ENCODE measurements at places on chromosomes 5 and 9. TPM values are rescaled to one million over a fixed set of nuclear protein-coding genes. Genes with fewer than 3 reads are reported as not detected.

- no peak for DNase-seq
- no peaks in the 10 kb centered on the region for H3K27me3 ChIP-seq
- H3K4me1 ChIP-seq = no peaks in the 10 kb centered on the region
- H3K4me3 ChIP-seq = no peak overlapping the region
- H3K27ac ChIP-seq = no peak overlapping the region
Measured at GRCh38 chr5:176899946-176900779, 1.0 kb upstream of the HK3 start.

- H3K4me1 ChIP-seq = no peaks in the 10 kb centered on the region
- H3K27me3 ChIP-seq = peaks cover 46% of the 10 kb centered on the region
- H3K36me3 ChIP-seq = no peaks in the 10 kb centered on the region
- DNase-seq = no peak
- H3K27ac ChIP-seq = no peak overlapping the region
- no peak overlapping the region for H3K4me3 ChIP-seq
Measured at GRCh38 chr9:95801797-95802196, 73.7 kb upstream of the ERCC6L2 start.

DNA sequence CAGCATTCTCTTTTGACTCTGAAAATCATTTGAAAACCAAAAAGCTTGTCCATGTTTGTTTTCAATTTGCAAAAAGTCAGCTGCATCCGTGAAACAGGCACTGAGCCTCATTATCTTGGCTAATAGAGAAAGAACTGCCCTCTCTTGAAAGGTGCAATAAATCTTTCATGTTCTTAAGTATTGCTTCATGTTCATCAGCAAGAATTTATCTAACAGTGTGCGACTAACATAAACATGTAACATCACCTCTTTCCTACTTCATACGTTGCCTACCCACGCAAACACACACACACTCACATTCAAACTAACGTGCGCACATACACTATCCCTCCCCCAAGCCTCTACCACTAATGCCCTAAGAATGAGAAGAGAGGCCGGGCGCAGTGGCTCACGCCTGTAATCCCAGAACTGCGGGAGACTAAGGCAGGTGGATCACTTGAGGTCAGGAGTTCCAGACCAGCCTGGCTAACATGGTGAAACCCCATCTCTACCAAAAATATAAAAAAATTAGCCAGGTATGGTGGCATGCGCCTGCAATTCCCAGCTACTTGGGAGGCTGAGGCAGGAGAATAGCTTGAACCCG, 629.7 kb upstream of the ZNF608 start:
- no peak overlapping the region for H3K4me3 ChIP-seq
- H3K27ac ChIP-seq = no peak overlapping the region
- DNase-seq = no peak
- H3K27me3 ChIP-seq = no peaks in the 10 kb centered on the region
- no peaks in the 10 kb centered on the region for H3K36me3 ChIP-seq
- H3K4me1 ChIP-seq = peaks cover 7% of the 10 kb centered on the region

GRCh38 chr9:82776508-82776907, 286.4 kb downstream of the RASEF start:
- no peak overlapping the region for H3K4me3 ChIP-seq
- no peaks in the 10 kb centered on the region for H3K4me1 ChIP-seq
- no peak overlapping the region for H3K27ac ChIP-seq
- DNase-seq = no peak
- H3K27me3 ChIP-seq = no peaks in the 10 kb centered on the region
- no peaks in the 10 kb centered on the region for H3K36me3 ChIP-seq

- DNase-seq = peak; percentile 71
- no peak overlapping the region for H3K27ac ChIP-seq
- no peaks in the 10 kb centered on the region for H3K36me3 ChIP-seq
- no peaks in the 10 kb centered on the region for H3K27me3 ChIP-seq
Measured at GRCh38 chr5:32928761-32929160, 217.6 kb downstream of the NPR3 start.

DNA sequence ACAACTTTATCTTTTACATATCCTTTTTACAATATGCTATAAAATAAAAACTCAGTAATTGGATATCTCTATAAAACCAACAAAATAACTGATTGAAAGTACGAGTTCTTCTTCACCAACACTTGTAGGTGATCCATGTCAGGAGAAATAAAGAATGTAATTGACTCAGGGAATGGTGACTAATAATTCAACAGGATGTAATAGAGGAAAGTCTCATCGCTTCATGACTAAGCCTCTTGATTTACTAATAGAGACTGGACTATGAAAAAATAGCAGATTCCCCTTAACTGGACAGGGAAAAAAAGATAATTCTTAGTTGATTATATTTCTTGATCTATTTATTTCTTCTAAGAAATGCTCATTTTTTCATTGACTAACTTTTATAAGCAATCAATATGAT, 507.7 kb upstream of the PTGER4 start:
- H3K4me3 ChIP-seq = no peak overlapping the region
- no peak overlapping the region for H3K27ac ChIP-seq
- peak; percentile 76 for DNase-seq
- no peaks in the 10 kb centered on the region for H3K36me3 ChIP-seq

DNA sequence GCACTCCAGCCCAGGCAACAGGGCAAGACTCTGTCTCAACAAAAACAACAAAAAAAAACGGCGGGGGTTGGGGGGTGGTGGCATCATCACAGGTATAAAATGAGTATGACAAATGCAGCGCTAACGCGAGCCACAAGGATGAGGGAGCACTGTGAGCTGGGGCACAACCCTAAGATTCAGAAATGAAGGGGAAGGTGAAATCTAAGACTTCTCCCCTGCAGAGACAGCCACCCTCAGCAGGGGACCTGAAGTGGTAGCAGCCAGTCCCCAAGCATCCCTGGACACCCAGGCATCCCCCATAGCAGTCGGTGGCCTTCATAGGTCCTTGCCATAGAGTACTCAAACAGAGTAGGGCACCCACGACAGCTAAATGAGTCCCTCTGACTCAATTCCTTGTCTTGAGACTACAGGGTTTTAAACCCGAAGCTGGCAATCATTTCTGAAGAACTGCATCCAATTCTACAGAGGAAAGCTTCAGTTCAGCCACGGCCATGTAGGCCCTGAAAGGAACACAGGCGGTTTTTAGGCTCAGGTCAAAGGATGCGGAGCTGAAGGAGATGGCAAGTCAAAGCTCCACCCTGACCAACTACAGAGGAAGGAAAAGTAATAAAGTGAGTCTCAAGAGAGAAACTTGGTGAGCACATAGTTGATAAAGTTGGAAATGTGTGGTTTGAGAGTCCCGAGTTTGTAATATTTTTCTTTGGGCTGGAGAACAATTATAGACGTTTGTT, 50.3 kb downstream of the MYO10 start:
- peaks cover 70% of the 10 kb centered on the region for H3K4me1 ChIP-seq
- no peaks in the 10 kb centered on the region for H3K27me3 ChIP-seq
- H3K36me3 ChIP-seq = no peaks in the 10 kb centered on the region
- no peak for DNase-seq

- no peak overlapping the region for H3K4me3 ChIP-seq
- H3K4me1 ChIP-seq = no peaks in the 10 kb centered on the region
- DNase-seq = no peak
Measured at GRCh38 chr5:52774005-52774410, 13.7 kb upstream of the ITGA1 start.

DNA sequence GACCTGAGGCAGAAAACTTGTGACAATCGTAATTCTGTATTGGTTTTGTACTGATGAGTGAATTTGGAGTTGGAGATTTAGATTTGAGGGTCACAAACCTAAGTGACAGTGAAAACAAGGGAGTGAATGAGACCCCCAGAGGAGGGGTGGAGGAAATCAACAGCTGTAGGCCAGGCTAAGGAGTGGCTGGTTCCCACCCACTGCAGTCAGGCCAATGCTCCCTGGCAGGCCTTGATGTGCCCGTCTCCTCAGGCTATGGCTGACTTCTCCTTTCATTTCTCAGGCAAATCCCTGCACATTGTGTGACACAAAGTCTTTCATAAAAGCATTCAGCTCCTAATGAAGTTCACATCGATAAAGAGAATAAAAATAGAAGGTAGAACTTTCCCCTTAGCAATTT, 557.6 kb downstream of the CETN3 start:
- no peak overlapping the region for H3K4me3 ChIP-seq
- no peak for DNase-seq
- no peaks in the 10 kb centered on the region for H3K4me1 ChIP-seq

- no peaks in the 10 kb centered on the region for H3K36me3 ChIP-seq
- no peaks in the 10 kb centered on the region for H3K4me1 ChIP-seq
- DNase-seq = no peak
- no peak overlapping the region for H3K4me3 ChIP-seq
- no peaks in the 10 kb centered on the region for H3K27me3 ChIP-seq
Measured at GRCh38 chr5:146888351-146888978, 9.9 kb upstream of the PPP2R2B start.

GRCh38 chr9:98903961-98904411, 39.7 kb upstream of the COL15A1 start:
- H3K27ac ChIP-seq = no peak overlapping the region
- peaks cover 33% of the 10 kb centered on the region for H3K4me1 ChIP-seq
- H3K36me3 ChIP-seq = no peaks in the 10 kb centered on the region
- H3K27me3 ChIP-seq = no peaks in the 10 kb centered on the region
- no peak for DNase-seq

DNA sequence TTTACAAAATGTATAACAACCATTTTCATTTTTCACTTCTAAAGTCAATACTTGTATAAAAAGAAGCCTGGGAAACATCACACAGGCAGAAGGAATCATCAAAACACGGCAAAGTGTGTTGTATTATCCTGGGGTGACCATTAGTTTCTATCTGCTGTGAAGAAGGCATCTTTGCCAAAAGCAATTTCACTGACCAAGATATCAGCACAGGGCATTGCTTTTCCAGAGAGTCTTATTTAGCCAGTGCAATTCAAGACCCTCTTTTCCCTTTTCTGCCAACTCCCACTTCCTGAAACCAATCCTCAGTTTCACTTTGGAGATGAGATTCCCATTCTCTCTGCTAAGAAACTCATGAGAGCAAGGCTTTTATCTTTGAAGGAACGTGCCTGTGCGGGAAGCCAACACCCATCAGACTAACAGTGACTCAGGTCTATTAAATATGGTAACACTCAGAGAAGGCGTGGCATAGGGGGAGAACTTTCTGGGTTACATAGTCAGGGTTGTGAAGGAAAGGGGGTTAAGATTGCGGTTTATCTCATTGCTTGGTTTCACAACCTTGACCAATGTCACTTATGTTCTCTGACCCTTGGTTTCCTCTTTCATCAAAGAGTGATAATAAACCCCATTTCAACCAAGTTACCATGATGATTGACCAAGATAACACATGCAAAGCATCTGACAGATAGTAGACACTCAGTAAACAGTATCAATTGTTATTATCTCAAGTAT, 666.9 kb upstream of the KLF4 start:
- peaks cover 5% of the 10 kb centered on the region for H3K4me1 ChIP-seq
- DNase-seq = peak; percentile 23
- no peaks in the 10 kb centered on the region for H3K27me3 ChIP-seq
- H3K27ac ChIP-seq = no peak overlapping the region

DNA sequence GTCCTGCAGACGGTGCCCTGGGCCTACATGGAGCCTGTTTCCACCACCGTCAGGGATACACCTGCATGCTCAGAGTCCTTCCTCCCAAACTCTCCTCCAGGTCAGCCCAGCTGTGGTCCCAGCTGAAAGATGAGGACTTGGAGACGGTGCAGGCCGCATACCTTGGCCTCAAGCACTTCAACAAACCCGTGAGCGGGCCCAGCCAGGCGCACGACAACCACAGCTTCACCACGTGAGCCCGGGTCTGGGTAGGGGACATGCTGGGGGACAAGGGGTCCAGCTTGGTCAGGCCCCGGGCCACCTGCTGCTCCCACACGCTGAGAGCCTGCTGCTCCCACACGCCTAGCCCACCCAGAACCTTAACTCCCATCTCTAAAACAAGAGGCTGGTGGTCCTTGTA, 16.6 kb upstream of the CARD19 start:
- no peak overlapping the region for H3K27ac ChIP-seq
- no peaks in the 10 kb centered on the region for H3K36me3 ChIP-seq
- H3K4me1 ChIP-seq = no peaks in the 10 kb centered on the region
- H3K27me3 ChIP-seq = no peaks in the 10 kb centered on the region

DNA sequence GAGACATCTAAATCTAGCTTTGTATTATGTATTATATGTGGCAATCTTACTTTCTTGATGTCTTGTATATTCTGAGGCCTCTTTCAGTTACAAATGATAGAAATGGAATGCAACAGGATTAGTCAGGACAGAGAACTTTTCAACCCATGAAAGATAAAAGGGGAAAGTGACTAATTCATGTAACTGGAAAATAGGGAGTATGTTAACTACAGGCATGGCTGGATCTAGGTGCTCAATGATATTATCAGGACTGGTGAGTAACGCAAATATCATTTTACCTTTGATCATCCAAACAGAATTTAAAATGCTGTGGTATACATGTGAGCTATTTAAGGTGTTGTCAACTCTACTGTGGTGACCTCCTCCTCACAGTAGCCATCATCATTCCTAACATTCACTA, 215.7 kb upstream of the GLRA1 start:
- DNase-seq = no peak
- H3K27ac ChIP-seq = no peak overlapping the region
- no peak overlapping the region for H3K4me3 ChIP-seq

DNA sequence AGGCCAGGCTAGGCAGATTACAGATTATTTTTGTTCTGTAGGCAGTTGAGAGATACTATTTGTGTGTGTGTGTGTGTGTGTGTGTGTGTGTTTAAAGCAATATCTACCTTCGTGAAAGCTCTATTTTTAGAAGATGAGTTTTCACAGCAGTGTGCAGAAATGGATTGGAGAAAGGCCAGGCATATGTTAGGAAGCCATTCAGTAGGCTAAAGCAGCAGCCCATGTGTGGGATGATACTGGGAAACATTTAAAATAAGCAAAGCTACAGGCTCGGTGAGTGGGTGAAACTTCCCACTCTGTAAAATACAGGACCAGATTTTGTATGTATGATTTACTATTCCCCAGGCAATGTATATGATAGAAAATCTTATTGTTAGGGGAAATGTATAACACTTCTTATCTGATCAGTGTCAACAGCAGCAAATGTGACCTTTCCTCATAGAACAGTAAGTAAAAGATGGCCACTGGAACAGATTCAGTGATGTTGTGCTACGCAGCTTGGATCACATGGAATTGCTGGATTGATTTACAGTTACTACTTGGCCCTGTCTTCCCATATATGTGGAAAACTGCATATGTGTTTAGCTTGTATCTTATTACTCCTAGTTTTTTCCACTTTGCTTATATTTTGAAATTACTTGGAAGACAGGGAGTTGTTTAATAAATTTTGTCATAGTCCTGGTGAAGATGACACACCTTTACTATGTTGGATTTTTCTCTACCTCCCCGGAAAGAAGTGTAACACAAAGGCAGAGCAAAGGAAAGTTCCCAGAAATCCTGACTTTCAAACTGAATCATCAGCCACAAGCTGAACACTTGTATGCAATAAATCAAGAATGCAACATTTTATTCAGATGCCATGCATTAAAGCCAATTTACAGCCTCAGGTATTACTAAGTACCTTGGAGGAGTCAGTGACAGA, 1077.7 kb upstream of the SEMA6A start:
- no peaks in the 10 kb centered on the region for H3K36me3 ChIP-seq
- no peak overlapping the region for H3K27ac ChIP-seq
- no peaks in the 10 kb centered on the region for H3K4me1 ChIP-seq
- H3K4me3 ChIP-seq = no peak overlapping the region
- DNase-seq = no peak

- no peak overlapping the region for H3K4me3 ChIP-seq
- no peaks in the 10 kb centered on the region for H3K36me3 ChIP-seq
- H3K27me3 ChIP-seq = no peaks in the 10 kb centered on the region
- DNase-seq = peak; percentile 92
- H3K27ac ChIP-seq = peak overlapping the region; percentile 90
- H3K4me1 ChIP-seq = peaks cover 23% of the 10 kb centered on the region
Measured at GRCh38 chr5:111984044-111984443, 227.1 kb upstream of the NREP start.

Gene GNPDA1
- polyA plus RNA-seq = 31.5 TPM

Gene GAS1
- 8.1 TPM for polyA plus RNA-seq

Gene PRSS3
- polyA plus RNA-seq = 48.2 TPM

Gene PCDHA1
- polyA plus RNA-seq = not detected

Gene TNIP1
- 43.1 TPM for polyA plus RNA-seq
